ENCODE measurements at places on chromosomes 4 and X. TPM values are rescaled to one million over a fixed set of nuclear protein-coding genes. Genes with fewer than 3 reads are reported as not detected.

- no peak for DNase-seq
Measured at GRCh38 chrX:68462197-68462596, 28.9 kb upstream of the OPHN1 start.

GRCh38 chr4:140091305-140091704 is 62.7 kb downstream of the MAML3 start:
- no peak for DNase-seq

DNA sequence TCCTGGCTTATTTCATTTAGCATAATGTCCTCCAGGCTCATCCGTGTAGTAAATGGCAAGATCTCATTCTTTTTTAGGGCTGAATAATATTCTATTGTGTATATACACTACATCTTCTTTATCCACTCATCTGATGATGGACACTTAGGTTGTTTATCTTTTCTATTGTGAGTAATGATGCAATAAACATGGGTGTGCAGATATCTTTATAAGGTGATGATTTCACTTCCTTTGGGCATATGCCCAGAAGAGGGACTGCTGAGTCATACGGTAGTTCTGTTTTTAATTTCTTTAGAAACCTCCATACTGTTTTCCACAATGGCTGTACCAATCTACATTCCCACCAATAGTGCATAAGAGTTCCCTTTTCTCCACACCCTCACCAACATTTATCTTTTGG is 317.6 kb upstream of the CNKSR2 start:
- DNase-seq, result no peak

DNA sequence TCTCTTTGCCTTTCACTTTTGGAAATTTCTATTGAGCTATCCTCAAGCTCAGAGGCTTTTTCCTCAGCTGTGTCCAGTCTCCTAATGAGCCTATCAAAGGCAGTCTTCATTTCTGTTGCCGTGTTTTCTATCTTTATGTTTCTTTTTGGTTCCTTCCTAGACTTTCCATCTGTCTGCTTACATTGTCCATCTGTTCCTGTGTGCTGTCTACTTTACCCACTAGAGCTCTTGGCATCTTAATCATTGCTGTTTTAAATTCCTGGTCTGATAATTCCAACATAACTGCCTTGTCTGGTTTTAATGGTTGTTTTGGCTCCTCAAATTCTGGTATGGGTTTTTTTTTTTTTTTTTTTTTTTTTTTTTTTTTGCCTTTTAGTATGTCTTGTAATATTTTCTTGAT is 9.3 kb upstream of the PDE6B start:
- DNase-seq, result no peak

DNA sequence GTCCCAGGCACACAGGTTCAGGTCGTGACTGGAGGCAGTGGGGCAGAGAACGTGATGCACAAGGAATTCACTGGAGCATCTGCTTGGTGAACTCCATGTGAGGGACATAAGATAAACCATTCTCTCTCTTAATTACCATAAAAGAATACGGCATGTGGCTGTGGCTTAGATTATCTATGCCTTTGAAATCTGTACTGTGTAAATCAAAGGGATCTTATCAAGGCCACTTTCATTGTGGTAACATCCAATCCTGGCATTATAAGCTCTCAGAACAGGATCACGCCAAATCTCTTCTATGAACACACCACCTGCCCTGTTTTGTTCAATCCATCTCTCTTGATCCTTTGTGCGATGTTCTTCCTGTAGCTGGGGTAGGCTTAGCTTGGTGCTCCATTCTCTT is 192.3 kb downstream of the SPATA18 start:
- DNase-seq, result no peak

- DNase-seq, result no peak
Measured at GRCh38 chr4:115219315-115219860, 106.0 kb upstream of the NDST4 start.

The CXCL11 gene
- 0.19 TPM for total RNA-seq

The EXOC1L gene
- not detected for total RNA-seq

- DNase-seq, result no peak
Measured at GRCh38 chrX:109619771-109620170, 5.2 kb downstream of the KCNE5 start.

- no peak for DNase-seq
Measured at GRCh38 chr4:83686166-83686565, 150.3 kb downstream of the GPAT3 start.

DNA sequence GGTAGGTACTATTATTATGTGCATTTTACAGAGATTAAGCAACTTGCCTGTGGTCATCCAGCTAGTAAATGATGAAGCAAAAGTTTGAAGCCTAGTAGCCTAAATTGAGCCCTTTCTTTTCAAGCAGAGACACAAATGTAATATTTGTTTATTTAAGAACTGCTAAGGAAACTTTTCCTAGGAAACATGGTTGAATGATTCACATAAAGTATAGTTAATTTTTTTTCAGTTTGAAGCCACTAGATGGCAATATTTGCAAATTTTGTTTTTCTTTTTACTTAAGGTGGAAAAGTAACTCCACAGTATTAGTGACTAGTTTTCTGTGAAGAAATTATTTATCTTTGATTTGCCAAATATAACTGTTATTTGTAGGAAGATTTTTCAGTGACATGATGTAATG is 52.8 kb upstream of the ANKRD17 start:
- no peak for DNase-seq

The TMEM156 gene
- 56.8 TPM for total RNA-seq

- no peak for DNase-seq
Measured at GRCh38 chrX:129658429-129658828, 3.7 kb upstream of the APLN start.

DNA sequence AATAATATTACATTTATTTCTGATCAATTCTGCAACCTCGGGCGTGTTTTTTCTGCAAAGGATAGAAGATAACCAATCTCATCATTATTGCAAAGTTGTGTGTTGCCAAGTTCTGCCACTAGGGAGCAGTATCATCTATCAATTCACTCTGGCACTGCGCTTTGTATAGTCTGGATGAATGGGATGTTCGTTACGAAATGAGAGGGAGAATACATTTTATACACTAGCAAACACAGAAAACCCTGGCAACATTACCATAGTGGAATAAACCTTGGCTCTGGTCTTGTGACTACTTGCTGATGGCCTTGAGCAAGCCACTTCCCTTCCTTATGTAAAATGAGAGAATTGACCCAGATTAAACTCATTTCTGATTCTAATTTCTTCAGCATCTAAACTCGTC is 97.5 kb upstream of the ZNF518B start:
- peak; percentile 42 for DNase-seq

The GYG2 gene
- not detected for total RNA-seq

The RIPPLY1 gene
- not detected for total RNA-seq

- DNase-seq, result no peak
Measured at GRCh38 chr4:153126137-153126536, 78.1 kb upstream of the TRIM2 start.

- DNase-seq, result no peak
Measured at GRCh38 chr4:37749398-37749988, 63.3 kb upstream of the RELL1 start.

- no peak for DNase-seq
Measured at GRCh38 chrX:40156470-40157227, 58.9 kb upstream of the BCOR start.

GRCh38 chrX:69148946-69149345 is 16.3 kb downstream of the PJA1 start:
- DNase-seq, result no peak

DNA sequence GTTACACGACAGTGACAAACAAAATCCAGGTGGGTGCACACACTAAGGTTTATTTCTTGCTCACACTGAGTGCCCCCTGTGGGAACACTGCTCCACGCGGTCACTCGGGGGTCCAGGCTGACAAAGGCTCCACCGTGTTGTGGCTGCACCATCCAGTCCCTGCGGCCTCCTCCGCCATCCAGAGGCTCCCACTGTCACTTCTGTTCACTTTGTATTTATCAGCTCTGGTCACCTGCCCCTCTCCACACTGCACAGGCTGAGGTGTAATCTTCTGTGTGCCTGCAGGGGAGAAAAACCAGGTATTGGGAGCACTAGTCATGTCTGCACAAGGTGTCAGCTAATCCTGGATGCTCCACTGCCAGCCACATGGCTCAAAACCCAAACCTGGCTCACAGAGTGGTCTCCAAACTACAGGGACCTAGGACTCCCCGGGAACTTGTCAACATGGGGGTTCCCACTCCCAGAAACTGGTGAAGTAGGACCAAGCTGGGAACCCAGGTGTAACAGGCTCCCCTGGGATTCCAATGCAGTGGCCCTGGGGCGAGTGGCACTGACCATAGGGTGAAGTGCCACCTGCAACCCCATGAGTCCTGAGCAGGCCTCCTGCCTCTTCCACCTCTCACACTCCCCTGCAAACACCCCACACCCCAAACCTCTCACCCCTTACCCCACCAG is 25.5 kb downstream of the HMX1 start:
- no peak for DNase-seq

The RPA4 gene
- total RNA-seq, result 0.60 TPM

DNA sequence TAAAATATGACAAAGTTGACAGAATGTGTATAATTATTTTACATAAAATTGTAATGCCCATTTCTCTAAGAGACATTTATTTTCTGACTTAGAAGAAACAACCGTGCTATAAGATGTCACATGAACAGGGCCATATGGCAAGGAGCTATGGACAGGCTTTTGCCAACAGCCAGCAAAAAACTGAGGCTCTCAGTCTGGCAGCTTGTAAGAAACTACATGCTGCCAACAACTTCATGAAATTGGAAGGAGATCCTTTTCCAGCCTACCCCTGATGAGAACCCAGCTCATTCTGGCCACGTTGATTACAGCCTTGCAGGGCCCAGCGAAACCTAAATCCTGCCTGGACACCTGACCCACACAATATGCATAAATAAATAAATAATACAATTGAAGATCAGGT is 250.3 kb upstream of the ARSJ start:
- DNase-seq, result no peak

The RIBC1 gene
- 1.8 TPM for total RNA-seq

DNA sequence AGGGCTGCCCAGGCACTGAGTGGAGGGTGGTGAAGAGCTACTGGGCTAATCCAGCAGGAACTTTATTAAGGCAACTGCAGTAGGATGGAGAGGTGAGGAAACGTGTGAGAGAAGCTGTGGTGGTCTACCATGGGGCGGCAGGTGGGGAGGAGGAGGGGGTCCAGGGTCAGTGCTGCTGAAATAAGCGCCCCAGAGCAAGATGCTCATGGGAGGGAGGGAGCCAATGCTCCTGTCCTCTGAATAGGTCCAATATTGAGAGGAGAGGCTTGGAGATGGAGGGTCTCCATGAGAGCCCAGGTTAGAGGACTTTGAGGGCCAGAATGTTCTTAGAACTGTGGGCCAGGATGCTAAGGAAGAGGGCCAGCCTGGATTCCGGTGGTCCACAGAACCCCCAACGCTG is 35.2 kb downstream of the EVC start:
- no peak for DNase-seq

The ADH6 gene
- total RNA-seq, result not detected

The PDGFRA gene
- not detected for total RNA-seq

GRCh38 chrX:41332408-41333002 is 1.5 kb upstream of the DDX3X start:
- DNase-seq, result no peak

The SUPT20HL1 gene
- not detected for total RNA-seq

GRCh38 chrX:5870238-5870637 is 358.4 kb downstream of the NLGN4X start:
- DNase-seq, result no peak

The SLC10A7 gene
- 31.9 TPM for total RNA-seq

- no peak for DNase-seq
Measured at GRCh38 chrX:42519666-42520231, 258.2 kb downstream of the PPP1R2C start.

DNA sequence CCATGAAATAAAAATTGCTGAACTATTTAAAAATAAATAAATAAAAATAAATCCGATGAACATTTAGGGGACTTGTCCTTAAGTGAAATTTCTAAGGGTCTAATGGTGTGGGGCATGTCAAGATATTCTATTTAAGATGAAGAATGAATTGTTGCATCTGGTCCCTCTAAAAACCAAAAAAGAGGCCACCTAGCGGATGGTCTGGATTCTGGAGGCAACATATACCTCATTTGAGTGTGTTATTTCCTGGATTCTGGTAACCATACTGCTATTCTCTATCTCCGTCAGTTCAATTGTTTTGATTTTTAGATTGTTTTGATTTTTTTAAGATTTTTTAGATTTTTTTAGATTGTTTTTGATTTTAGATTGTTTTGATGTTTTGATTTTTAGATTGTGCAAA is 28.3 kb downstream of the AGTR2 start:
- no peak for DNase-seq

GRCh38 chr4:125280892-125281403 is 33.8 kb upstream of the FAT4 start:
- DNase-seq, result no peak

- no peak for DNase-seq
Measured at GRCh38 chr4:14961292-14961691, 41.0 kb upstream of the CPEB2 start.

The GPR173 gene
- total RNA-seq, result 0.31 TPM

The ABLIM2 gene
- total RNA-seq, result 0.60 TPM

- DNase-seq, result no peak
Measured at GRCh38 chr4:32735856-32736590, 2015.9 kb downstream of the PCDH7 start.

DNA sequence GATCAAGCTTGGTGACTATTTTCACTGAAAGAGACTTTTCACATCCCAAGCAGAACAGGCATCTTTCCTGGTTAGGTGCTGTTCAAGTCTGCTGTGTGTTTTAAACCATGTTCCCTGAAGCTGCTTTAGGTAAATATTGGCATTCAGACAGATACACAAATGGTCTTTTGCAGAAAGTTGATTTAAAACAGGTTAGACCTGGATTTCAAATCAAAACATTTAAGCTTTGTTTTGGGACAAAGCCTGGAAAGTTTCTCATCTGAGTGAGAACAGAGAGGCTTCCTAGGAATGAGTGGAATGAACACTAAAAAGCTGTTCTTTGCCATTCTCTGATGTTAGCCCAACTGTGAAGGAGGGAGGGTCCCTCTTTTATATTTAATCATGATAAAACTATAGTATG is 10.1 kb downstream of the ANXA3 start:
- DNase-seq, result no peak

DNA sequence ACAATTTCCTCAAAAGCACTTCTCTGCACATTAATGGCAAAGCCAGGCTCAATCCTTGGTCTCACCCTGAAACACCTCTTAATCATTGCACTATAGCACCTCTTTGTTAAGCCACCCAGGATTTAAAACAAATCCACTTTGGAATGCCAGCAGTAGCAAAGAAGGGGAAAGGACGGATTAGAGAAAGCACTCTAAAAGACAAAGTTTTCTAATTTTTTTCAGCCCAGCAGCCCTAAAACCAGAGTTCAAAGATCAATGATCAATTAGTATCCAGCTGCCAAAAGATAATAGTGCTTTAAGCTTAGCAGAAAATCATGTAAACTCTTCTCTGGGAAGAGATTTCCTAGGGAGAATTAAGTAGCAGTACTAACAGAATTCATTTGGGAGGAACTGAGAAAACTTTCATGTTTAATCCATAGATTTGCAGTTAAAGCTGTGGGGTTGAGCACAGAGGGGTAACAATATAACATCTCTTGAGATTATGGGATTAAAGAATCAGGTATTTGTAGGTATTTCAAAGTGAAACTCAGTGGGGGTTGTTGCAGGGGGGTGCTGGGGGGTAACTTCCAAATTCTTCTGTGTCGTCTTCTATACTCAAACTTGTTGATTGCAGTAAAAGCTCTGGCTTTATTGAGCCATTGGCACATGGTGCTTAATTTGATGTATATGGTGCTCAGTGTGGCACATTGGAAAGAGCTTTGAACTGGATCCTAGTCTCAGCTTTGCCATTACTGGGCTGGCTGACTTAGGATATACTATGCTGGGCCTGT is 61.8 kb downstream of the LRRC66 start:
- no peak for DNase-seq

GRCh38 chrX:17414027-17414658 is 39.1 kb downstream of the NHS start:
- no peak for DNase-seq

GRCh38 chr4:165828928-165829327 is 44.1 kb upstream of the TLL1 start:
- no peak for DNase-seq
